ENCODE measurements at places on chromosomes 11 and 22.

DNA sequence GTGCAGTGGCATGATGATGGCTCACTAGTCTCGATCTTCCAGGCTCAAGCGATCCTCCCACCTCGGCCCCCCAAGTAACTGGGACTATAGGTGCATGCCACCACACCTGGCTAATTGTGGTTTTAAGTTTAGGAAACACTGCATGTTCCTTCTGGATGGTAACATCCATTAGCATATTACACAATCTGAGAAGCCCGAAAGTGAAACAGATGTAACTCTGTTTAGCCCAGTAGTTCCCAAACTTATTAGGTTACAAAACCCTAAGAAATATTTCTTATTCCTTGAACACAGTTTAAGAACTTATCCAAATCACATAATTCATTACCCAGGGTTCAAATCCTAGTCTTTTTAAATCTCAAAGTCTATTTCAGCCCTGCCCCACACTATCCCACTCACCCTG, 28.3 kb downstream of the POLDIP3 start:
- DNase-seq, result no peak

GRCh38 chr11:132920451-132921096, 611.7 kb downstream of the OPCML start:
- DNase-seq, result no peak

GRCh38 chr22:37226087-37226486, 13.8 kb upstream of the SSTR3 start:
- DNase-seq, result no peak

DNA sequence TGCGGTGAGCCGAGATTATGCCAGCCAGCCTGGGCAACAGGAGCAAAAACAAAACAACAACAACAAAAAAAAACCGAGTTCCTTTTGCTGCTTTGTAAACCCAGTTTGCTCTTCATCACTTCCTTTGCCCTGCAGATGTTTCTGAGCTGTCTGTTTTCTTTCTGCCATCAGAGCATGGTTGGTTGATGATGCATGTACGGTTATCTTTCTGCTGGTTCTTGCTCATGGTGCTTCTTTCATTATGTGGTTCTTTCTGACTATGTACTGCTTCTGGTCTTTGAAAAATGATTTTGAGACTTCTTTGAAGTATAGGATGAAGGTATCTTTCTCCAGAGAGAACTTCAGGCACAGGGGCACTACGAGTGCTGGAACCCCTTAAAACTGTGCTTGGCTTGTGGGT, 13.2 kb downstream of the TANGO2 start:
- DNase-seq, result no peak

GRCh38 chr11:110305169-110306018, 9.0 kb upstream of the RDX start:
- DNase-seq, result no peak
